ENCODE measurements at places on chromosomes 1 and 21.

- no peak for DNase-seq
Measured at GRCh38 chr1:165057956-165058355, 298.6 kb downstream of the LMX1A start.

GRCh38 chr1:198910816-198911215, 272.0 kb downstream of the PTPRC start:
- no peak for DNase-seq

- DNase-seq = peak; percentile 61
Measured at GRCh38 chr1:84146411-84147032, 2.5 kb downstream of the PRKACB start.

DNA sequence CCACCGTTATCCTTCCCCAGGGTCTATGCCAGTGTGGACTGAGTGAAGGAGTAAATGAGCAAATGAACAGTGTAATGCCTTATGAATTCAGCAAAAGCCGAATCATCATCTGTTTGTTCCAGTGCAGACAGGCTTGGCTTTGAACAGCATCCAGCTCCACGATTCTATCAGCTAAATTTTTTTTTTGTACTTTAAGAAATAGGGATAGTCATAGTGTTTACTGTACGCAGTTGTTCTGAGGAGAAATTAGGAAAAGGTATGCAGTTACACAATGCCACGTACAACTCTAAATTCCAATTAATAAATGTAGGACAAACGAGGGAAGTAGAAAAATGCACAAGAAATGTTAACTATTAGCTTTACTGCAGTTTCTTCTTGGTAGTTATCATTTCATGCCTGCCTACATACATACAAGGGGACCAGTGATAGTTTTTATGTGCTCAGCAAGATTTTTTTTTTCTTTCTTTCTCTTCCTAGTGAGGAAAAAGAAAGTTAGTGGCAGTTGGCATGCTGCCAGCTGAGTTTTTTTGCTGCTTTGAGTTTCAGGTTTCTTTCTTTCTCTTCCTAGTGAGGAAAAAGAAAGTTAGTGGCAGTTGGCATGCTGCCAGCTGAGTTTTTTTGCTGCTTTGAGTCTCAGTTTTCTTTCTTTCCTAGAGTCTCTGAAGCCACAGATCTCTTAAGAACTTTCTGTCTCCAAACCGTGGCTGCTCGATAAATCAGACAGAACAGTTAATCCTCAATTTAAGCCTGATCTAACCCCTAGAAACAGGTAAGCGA, at the start of gene IFI44L:
Gene IFI44L (plus strand): TSS at position 646 of the 777 bp plus-strand sequence. CDS start 7,468 bp downstream, outside the sequence.
- DNase-seq = peak; percentile 78

DNA sequence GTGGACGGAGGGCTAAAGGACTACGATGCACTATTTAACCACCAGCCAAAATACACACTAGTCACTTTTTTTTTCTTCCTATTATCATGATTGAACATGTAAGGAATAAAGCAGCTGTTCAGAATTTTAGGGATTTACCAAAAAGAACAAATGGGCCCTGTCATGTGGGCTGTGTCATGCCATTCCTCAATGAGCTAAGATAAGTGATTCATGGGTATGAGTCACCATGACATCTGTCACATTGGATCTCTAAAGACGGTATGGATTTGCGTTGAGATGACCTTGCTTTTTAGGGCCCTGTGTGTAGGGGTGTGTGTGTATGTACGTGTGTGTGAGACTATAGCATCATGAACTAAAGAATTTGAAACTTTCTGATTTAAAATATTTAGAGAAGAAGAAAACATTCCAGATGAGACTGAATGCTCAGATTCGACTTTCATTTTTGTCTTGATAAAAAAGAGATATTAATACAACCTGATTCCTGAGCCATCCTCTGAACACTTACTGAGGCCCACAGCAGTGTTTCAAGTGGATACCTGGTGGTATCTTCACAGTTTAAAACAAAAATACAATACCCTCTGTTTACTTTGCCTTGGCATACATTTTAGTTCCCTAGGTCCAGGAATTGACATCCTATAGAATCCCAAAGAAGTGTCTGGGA, 246.1 kb upstream of the DUSP10 start:
- DNase-seq = peak; percentile 81

- DNase-seq = peak; percentile 53
Measured at GRCh38 chr1:212630158-212630900, 21.8 kb downstream of the ATF3 start.

DNA sequence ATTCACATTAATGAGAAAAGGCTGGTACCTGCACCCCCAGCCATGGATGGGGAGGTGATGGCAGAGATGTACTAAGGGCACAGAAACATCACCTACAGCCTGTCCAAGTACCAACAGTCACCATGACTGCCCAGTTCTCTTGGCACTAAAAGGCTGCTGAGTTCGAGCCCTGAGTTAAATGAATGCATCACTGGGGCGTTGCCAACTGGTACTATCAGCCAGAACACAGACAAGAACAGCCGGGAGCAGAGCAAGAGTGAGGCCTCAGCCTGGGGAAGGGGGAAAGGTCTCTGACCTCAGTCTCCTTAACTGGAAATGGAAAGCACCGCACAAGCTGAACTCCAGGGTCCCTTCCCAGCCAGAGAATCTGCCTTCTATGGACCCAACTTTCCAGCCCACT, 60.5 kb downstream of the GLIS1 start:
- DNase-seq = no peak

- no peak for DNase-seq
Measured at GRCh38 chr21:36628761-36629460, 70.0 kb upstream of the SIM2 start.

GRCh38 chr1:12232221-12232620, 2.4 kb downstream of the VPS13D start:
- DNase-seq = no peak

GRCh38 chr1:183674339-183674738, 21.2 kb upstream of the APOBEC4 start:
- peak; percentile 13 for DNase-seq

DNA sequence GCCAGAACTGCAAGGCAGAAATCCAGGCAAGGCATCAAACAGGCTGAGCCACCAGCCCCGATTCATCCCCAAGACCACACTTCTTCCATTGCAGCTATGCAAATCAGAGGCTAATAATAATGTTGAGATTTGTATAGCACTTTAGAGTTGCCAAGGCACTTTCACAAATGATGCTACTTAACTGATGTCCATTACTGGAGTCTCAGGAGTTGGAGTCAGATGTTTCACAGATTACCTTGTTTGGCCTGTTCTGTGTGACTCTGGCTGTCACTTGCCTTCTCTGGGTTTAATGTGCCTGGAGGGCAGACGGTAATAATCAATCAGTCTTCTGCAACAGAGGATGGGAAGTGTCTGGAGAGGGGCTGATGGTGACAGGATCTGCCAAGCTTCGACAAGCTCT, 40.8 kb upstream of the MPZL1 start:
- DNase-seq = no peak

DNA sequence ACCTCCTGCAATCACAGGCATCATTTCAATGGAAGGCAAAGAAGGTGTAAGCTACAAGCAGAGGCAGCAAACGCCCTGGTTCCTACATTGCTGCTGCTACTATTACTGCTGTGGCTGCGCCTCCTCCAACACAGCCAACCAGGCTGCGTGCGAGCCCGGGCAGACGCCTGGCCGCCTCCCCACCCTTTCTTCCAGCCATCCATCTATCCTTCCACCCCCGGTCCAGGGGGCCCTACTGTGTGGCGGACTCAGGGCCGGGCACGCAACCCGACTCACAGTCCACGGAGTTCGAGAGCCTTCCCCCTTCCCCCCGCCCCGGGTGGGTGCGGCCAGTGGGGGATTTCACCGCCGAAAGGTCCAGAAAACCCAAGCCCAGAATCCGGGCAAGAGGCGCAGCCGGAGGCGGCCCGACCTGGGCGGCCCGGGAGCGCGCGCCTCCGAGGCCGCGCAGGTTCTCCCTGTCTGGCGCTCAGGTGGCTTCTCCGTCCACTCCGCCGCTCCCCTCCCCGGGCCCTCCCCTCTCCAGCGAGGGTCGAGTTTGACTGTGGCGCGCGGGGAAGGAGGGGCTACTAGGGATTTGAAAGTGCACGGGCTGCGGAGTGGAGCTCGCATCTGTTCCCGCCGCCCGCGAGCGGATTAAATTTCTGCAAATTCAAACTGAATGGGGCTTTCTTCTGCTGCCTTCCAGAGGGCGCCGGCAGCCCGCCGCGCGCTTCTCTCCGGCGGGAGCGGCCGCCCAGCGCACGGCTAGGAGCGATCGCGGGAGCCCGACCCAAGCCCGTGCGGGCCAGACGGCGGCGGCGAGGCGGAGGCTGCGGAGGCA, at the start of gene HUNK:
Gene HUNK (plus strand): TSS at position 569 of the 823 bp plus-strand sequence. CDS start 655 bp downstream, outside the sequence.
- DNase-seq = peak; percentile 28

GRCh38 chr1:154193821-154194220, 1.9 kb upstream of the TPM3 start:
- peak; percentile 35 for DNase-seq

- DNase-seq = no peak
Measured at GRCh38 chr1:65965112-65965996, 172.7 kb downstream of the PDE4B start.

- no peak for DNase-seq
Measured at GRCh38 chr1:180358649-180359048, 128.6 kb downstream of the LHX4 start.

- DNase-seq = no peak
Measured at GRCh38 chr1:227952374-227953021, 4.8 kb upstream of the WNT9A start.

GRCh38 chr21:38760017-38760761, 45.5 kb upstream of the ETS2 start:
- no peak for DNase-seq

DNA sequence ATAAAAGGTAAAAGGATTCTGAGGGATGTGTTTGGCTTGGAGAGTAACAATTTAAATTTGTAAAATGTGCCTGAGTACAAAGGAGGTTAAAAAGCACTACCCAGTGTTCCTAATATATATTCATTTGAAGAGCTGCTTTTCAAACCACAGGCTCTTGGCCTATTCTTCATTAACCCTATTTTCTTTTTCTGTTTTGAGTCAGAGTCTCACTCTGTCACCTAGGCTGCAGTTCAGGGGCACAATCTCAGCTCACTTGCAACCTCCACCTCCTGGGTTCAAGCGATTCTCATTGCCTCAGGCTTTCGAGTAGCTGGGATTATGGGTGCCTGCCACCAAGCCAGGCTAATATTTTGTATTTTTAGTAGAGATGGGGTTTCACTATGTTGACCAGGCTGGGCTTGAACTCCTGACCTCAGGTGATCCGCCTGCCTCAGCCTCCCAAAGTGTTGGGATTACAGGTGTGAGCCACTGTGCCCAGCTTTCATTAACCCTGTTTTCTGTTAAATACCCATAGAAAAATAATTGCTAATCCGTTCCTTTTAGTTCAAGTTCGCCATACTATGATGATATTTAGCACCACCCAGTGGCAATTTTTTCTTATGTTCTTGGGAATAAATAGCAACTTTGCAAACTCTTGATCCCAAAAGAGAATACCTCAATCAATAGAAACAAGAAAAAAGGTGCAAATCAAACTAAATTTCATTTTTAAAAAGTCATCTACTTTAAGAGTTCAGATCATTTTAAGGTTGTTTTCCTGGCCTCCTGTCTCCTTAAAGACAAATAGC, 30.5 kb downstream of the ZBTB8OS start:
- DNase-seq = no peak

GRCh38 chr1:165355139-165355976, 1.2 kb downstream of the LMX1A start:
- no peak for DNase-seq

DNA sequence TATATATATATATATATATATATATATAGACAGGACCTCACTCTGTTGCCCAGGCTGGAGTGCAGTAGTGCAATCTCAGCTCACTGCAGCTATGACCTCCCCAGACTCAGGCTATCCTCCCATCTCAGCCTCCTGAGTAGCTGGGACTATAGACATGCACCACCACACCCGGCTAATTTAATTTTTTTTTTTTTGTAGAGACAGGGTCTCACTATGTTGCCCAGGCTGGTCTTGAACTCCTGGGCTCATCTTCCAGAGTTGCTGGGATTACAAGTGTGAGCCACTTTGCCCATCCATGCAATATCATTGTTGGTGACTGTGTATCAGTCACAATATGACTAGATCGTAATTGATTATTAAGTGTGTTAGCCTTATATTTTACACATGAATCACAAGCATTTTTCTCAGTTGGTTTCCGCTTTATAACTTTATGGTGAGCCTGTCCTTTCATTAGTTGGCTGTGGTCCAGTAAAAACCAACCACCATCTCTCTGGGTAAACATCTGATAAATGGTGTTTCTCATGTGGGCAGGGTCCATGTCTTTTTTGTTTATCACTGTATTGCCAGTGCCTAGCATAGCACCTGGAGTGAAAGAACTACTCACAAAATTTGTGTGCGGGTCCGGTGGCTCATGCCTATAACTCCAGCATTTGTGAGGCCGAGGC, 63.6 kb downstream of the MYOM3 start:
- peak; percentile 29 for DNase-seq

GRCh38 chr1:34419663-34420136, 243.0 kb downstream of the C1orf94 start:
- DNase-seq = no peak

DNA sequence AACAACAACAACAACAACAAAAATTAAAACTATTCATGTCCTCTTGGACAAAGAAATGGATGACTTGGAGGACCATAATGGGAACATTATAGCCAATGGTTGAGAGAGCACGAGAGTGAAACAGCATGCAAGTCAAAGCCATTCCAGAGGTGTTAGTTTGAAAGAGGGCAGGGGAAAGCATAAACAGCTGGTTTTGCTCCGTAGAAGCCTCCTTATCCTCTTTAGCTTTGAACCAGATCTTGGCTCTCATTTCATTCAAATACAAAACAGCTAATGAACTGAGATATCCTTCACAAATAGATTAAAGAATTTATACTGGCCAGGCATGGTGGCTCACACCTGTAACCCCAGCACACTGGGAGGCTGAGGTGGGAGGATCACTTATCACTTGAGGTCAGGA, 8.7 kb upstream of the SMG7 start:
- no peak for DNase-seq

GRCh38 chr1:64192290-64192689, 11.1 kb upstream of the UBE2U start:
- no peak for DNase-seq

DNA sequence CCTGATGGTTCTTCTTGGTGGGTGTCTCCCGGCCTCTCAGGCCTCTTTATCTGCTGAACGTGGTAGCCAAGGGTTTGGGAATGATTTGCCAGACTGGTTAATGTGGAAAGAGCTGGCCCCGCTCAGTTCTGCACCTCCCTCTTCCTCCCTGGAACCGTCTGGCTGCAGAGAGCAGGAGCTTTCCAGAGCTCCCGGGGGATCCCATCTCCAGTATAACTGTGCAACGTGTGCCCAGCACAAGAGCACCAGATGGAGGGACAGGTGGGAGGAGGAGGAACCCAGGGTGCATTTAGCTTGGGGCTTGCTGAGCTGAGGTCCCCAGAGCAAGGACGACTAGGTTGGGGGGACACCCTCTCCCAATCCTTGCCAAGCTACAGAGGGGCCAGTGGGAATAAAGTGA, 5.0 kb downstream of the TFF1 start:
- no peak for DNase-seq

GRCh38 chr1:222880587-222880986, 65.7 kb downstream of the DISP1 start:
- DNase-seq = peak; percentile 78

- DNase-seq = no peak
Measured at GRCh38 chr1:19639999-19640362, 4.1 kb upstream of the NBL1 start.

GRCh38 chr1:27716262-27716895, 9.4 kb upstream of the FAM76A start:
- no peak for DNase-seq

GRCh38 chr1:9182784-9183257, 51.8 kb upstream of the H6PD start:
- DNase-seq = no peak
